ENCODE measurements at places on chromosomes 2 and 18.

GRCh38 chr2:178679891-178680290, 127.3 kb downstream of the TTN start:
- no peak for DNase-seq

DNA sequence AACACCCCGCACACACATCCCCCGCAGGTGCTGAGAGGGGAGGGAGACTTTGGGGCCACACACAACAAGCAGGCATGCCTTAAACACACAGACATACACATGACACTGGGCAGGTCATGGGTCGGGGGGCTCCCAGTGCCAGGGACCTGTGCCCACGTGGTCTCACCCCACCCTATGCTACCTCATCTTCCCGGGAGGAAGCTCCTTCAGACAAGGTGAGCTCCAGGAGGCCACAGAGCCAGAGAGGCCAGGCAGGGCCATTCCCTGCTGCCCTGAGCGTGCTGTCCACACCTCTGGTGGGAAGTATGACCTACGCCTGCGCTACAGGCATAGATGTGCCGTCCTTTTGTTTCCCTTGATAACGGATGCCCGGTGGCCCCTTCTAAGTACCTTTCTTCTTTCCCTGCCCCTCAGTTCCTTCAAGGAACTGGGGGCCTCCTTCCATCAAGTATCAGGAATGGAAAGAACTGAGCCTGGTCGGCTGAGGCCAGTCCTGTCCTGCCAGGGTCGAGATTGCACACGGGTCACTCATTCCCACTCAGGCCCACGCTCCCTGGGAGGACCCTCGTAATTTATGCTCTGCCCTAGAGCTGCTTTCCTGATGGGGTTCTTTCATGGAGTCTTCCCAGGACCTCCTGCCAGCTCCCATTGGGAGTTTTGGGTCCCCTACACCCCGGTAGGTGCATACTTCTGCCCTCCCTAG, 4.7 kb downstream of the TEKT4 start:
- DNase-seq, result no peak

- DNase-seq, result no peak
Observed at GRCh38 chr2:181954538-181954883, 31.1 kb upstream of the PPP1R1C start.

GRCh38 chr2:219118504-219118903, 42.1 kb downstream of the NHEJ1 start:
- peak; percentile 10 for DNase-seq

GRCh38 chr2:106575955-106576354, 88.8 kb downstream of the CD8B2 start:
- peak; percentile 76 for DNase-seq

- DNase-seq, result no peak
Observed at GRCh38 chr2:20576598-20577115, 74.2 kb downstream of the HS1BP3 start.

DNA sequence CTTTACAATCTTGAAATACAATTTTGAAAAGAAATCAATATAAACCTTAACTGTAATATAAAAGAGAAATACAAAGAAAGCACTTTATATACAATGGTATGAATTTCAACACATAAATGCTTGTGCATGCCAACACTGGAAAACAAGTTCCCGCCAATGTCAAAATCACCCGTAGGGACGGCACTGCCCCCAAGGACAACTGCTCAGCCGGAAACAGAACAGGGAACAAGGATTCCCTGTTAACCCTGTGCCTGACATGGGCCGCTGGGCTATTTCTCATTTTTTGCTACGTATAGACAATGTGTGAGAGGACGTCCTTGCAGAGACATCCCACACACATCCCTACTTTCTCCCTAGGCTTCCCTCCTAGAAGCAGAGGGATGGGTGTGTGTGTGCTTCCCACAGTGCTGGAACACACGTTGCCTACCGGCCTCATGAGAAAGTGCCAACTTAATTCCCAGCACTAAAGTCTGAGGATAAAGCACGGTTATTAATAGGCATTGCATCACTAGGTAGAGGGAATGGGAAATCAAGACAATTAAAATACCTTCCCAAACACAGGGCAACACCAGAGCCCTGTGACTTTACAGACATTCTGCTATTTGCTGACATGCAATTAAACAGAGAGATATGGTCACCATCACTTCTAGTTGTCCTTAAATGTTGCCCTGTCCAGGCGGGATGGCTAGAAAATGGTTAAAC, 14.4 kb downstream of the AFG3L2 start:
- no peak for DNase-seq

DNA sequence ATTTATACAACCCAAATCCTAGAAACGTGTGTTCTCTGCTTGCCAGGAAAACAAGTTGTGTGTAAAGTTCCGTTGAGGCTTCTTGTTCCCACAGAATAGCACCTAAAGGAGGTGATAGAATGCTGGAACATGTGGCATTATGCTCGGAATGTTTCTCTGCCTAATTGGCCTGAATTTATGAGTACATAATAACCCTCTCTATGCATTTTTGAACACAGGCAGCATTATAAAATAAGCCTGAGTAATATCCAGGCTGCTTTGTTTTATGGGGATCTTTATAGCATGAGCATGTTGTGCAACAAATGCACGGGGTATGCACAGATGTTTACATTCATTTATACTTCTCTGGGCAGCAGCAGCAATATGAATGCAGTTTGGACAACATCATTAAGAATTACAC, 385.7 kb downstream of the MBD2 start:
- DNase-seq, result no peak

- no peak for DNase-seq
Observed at GRCh38 chr2:120373424-120373823, 27.5 kb downstream of the INHBB start.

GRCh38 chr2:223692191-223692947, 90.2 kb upstream of the SCG2 start:
- peak; percentile 63 for DNase-seq

GRCh38 chr2:227570615-227571014, 28.1 kb upstream of the SCYGR2 start:
- DNase-seq, result peak; percentile 3

GRCh38 chr2:147577323-147577997, 267.4 kb upstream of the ACVR2A start:
- no peak for DNase-seq

Measured in fibroblast of skin of scalp (primary cell).